ENCODE measurements at places on chromosomes 2 and 18.

- no peak for DNase-seq
These were observed 308.5 kb downstream of the GBX2 start for GRCh38 chr2:235859651-235860050.

- no peak for DNase-seq
These were observed 54.0 kb downstream of the GATA6 start for GRCh38 chr18:22223254-22223964.

GRCh38 chr2:11014026-11014425, 102.3 kb downstream of the KCNF1 start:
- no peak for DNase-seq

DNA sequence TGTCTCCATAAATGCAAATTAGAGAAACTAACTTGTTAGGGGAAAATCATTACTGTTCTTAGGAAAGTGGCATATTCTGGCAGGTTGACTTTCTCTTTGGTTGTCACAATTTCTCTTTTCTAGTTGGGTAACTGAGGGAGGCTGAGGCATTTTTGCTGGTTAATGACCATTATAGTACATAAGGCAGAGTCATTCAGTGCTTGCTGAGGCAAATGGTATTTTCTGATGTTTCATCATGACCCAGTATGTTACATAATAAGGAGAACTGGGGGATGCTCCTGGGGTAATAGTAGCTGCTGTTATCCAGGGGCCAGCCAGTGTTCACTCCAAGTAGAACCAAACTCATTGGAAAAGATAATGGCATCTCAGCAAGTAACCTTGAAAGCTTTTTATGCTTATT, 62.3 kb downstream of the ITGA6 start:
- DNase-seq: no peak

- no peak for DNase-seq
These were observed 39.1 kb downstream of the CUL3 start for GRCh38 chr2:224545884-224546644.
